ENCODE measurements at places on chromosomes 16 and 17. TPM values are rescaled to one million over a fixed set of nuclear protein-coding genes. Genes with fewer than 3 reads are reported as not detected.

Gene PPY
- not detected for total RNA-seq

Gene CSH1
- not detected for total RNA-seq

Gene CD7
- not detected for total RNA-seq

Gene IL17C
- total RNA-seq = not detected

Gene LPO
- total RNA-seq = under 0.01 TPM

Gene GLIS2
- total RNA-seq = 5.7 TPM

Gene CBFA2T3
- total RNA-seq = 2.5 TPM

Gene SPN
- total RNA-seq = 0.25 TPM

Gene NME3
- total RNA-seq = 23.8 TPM

Gene NPTX1
- total RNA-seq = 6.6 TPM

Gene ERI2
- total RNA-seq = 18.7 TPM

Gene USB1
- 10.8 TPM for total RNA-seq

Gene PHKG2
- total RNA-seq = 8.4 TPM

Gene GLOD4
- total RNA-seq = 56.5 TPM

Gene TLCD2
- total RNA-seq = 0.25 TPM

Gene GLYR1
- 55.8 TPM for total RNA-seq

Gene CPSF4L
- total RNA-seq = not detected

Gene SULT1A1
- total RNA-seq = 6.4 TPM

Gene PSMB10
- total RNA-seq = 11.3 TPM

Gene MT4
- total RNA-seq = not detected

Gene ITGAX
- 0.98 TPM for total RNA-seq

Gene TMIGD1
- not detected for total RNA-seq

Gene OTOP3
- total RNA-seq = not detected

Gene SRL
- total RNA-seq = under 0.01 TPM

Gene RPL27
- total RNA-seq = 1,145 TPM

Gene CCL16
- not detected for total RNA-seq

Gene HAP1
- total RNA-seq = under 0.01 TPM

Gene SPOP
- 92.4 TPM for total RNA-seq

Gene PRCD
- 2.0 TPM for total RNA-seq

Gene CDRT15
- not detected for total RNA-seq

Gene MT3
- 12.8 TPM for total RNA-seq

Gene CCL13
- total RNA-seq = 0.74 TPM

Gene LRRC37A
- 3.0 TPM for total RNA-seq

Gene TBC1D3E
- total RNA-seq = not detected
